ENCODE measurements at places on chromosomes 12 and 14.

GRCh38 chr14:54001189-54001878 is 44.7 kb upstream of the BMP4 start:
- DNase-seq = no peak

DNA sequence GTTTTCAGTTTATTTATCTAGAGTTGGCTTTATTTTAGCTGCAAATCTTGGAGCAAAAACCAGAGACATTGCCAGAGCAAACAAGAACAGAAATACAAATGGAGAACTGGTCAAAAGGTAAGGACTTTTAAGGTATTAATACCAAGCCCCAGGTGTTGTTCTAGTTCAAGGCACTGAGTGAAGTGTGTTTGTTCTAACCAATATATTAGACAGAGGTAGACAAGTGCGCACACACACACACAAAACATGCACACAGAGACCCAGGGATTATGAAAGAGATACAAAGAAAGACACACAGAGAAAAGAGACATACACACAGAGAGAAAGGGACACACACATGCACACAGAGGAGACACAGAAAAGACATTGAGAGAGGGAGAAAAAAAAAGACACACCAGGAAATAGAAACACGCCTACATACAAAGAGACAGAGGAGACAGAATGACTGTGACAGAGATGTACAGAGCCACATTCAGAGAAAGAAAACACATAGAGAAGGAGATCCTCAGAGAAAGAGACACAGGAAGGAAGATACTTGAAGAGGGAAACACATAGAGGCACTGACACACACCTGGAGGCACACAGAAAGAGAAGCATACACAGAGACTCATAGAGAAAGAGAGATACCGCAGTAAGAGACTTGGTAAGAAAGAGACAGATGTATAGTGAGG is 50.2 kb downstream of the MIPOL1 start:
- DNase-seq = no peak

GRCh38 chr14:76877871-76878270 is 51.7 kb downstream of the LRRC74A start:
- no peak for DNase-seq

DNA sequence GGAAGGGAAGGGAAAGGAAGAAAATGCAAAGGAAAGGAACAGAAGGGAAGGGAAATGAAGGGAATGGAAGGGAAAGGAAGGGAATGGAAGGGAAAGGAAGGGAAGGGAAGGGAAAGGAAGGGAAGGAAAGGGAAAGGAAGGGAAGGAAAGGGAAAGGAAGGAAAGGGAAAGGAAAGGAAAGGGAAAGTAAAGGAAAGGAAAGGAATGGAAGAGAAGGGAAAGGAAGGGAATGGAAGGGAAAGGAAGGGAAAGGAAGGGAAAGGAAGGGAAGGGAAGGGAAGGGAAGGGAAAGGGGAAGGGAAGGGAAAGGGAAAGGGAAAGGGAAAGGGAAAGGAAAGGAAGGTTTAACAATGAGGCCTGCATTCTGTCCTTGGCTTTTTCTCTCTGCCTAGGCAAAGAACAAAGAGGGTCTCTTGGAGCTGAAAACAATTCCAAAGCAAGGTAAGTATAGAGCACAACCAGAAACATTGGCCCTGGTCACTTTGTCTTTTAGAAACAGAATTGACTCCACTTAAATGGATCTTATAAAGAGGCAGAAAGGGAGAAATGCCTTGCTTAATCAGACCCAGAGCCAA is 525.9 kb upstream of the TMPO start:
- DNase-seq = no peak

DNA sequence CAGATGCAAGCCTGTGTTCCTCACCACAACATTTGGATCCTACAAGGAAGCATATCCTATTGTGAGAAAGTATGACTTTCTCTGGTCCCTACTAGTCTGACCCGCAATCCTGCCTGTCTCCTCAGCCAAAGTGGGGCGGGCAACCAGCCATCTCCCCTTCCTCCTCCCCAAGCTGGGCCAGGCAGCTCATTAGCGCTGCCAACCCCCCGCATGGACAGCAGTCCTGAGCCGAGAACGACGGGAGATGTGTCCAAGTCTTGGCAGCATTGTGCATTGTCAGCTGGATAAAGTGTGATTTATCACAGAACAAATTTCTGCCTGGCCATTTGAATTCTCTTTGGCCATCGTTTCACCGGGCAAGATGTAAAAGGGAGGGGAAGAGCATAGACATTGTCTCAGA is 139.4 kb downstream of the SLC15A4 start:
- no peak for DNase-seq

- DNase-seq = no peak
Observed at GRCh38 chr12:105425254-105426174, 95.0 kb downstream of the C12orf75 start.

DNA sequence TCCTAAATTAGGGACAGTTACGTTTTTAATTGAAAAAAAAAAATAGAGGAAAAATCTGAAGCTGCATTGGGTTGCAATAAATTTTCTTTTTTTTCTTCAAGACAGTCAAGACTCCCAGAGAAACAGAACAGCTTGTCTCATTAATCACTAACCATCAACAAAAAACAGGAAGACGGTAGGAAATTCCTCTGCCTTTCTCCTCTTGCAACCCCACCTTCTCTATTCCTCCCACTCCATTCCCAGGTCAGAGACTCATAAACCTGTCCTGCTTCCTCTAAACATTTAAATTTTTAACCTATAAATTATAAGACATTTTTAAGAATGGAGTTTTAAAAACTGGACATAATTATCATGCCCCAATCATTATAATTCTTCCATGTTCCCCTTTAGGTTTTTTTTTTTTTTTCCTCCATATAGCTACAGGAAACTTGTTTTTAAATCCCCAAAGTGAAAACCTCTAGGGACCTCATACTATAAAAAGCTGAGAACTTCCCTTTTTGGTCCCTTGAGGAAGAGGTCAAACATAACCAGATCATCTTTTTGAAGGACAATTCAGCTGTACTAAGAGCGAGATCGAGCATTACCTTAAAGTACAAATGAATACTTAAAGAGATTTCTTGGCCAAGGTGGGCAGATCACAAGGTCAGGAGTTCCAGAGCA is 36.0 kb downstream of the CPM start:
- DNase-seq = no peak

- DNase-seq = no peak
Observed at GRCh38 chr12:113774526-113774925, 191.6 kb downstream of the RBM19 start.

DNA sequence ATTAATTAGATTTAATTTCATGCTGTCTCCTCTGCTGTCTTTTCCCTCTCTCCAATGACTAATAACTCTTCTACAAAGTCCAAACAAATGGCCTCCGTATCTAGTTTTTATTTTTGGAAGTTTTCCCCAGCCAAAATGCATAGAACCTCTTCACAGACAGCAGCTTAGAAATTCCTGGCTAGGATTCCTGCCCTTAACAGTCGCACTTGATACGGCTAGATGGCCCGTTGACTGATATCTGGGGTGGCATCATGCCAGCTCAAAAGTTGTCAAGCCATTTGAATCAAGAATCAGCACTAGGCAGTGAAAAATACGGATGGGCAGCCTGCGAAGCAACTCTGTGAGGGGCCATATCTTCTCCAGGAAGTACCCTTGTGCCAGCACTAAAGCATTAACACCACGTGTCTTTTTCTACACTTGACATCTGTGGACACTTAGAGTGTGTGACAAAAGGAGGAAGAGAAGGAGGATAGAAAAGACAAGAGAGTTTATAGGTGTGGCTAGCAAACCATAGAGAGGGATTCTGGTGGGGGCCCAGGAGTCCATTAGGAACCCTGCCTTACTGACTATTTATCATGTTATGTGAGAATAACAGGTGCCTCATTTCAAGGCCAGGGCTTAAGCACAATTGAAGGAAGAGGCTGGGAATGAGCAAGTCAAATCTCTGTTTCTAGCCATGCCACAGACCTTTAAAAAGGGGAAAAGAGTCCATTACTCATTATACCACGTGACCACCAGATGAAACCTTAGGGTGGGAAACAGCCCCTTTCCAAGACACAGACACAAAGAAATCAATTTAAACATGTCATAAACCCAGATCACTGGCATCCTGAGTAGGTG is 39.2 kb upstream of the KRR1 start:
- no peak for DNase-seq

DNA sequence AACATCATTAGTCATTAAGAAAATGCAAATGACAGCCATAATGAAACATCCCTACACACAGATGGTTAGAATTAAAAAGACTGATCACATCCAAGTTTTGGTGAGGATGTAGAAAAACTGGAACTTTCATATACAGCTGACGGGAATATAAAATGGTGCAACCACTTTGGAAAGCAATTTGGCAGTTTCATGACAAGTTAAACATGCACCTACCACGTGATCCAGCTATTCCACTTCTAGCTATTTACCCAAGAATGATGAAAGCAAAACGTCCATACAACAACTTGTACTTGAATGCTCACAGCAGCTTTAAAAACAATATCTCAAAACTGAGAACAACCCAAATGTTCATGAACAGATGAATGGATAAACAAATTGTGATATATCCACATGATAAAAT is 77.9 kb upstream of the AVPR1A start:
- no peak for DNase-seq

DNA sequence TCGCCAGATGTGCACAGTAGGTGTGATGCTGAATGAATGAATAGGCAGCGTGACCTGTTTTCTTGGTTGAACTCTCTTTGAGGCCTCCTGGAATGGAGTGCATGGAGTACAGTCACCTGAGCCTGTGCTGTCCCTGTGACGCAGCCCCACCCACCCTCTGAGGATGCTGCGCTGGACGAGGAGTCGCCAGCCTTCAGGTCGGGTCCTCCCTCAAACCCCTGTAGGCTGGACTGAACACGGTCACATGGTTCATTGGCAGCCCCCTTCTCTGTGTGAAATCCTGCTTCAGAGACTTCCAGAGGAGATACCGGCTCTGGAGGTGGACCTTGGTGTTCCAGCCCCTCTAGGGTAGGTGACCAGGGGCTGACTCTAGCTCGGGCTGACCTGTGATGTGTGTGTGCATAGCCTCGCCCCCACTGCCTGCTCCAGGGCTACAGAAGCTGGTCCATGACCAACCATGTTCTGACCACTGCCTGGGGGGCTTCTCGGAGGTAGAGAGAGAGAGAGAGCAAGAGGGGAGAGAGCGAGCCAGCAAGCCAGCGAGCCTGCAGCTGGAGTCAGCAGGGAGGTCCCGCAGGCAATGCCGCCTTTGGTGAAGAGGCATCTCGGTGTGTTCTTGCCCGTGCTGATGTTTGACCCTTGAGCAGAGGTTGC is 158.0 kb upstream of the RTL1 start:
- DNase-seq = no peak

- peak; percentile 48 for DNase-seq
Observed at GRCh38 chr12:39723831-39724230, 104.2 kb upstream of the ABCD2 start.

DNA sequence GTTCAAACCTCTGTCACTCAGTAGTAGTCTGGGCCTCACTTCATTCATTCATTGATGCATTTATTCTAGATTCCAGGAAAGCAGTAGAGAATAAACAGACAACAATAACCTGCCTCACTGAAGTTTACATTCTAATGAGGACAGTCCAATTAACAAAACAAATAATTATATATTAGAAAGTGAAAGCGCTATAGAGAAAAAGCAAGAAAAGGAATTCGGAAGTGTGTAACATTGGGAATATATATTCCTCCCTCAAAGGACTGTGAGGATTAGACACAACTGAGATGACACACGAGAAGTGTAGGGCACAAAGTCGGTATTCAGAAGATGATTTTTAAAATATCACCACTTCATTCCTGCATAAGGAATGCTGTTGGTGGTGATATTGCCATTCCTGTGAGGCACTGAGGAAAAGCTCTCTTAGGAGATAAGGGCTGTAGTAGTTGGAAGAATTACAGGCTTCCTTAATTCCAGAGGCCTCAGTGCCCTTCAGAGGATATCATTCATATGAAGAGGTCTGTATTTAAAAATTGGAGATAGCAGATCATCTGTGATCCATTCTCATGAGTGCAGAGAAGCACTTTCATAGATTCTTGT is 3.9 kb upstream of the DUSP6 start:
- DNase-seq = no peak

- DNase-seq = no peak
Observed at GRCh38 chr12:122192441-122192840, 9.5 kb downstream of the LRRC43 start.

Measured in AG10803 (cell line).